ENCODE measurements at places on chromosomes 16 and 17.

DNA sequence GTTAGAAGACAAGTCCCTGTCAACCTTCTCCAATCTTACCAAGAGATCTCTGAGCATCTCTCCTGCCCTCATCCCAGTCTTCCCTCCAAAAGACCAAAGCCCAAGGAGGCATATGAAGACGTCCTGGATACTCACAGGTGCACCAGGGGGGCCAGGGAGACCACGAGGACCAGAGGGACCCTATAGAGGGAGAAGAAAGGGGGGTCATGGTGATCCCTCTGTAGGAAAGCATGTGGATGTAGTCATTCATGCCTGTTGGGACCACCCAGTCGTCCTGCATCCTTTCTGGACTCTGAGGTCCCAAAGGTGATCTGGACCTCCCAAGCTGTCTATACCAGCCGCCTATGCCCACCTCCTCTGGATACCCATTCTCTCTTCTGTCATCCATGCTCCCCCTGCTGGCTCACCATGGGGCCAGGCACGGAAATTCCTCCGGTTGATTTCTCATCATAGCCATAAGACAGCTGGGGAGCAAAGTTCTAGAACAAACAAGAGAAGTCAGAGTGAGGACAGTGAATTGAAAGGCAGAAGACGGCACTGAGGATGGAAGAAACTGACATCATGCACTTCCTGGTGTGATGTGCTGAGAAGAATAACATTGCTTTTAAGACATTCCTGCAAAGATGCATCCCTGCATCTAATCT is 3.3 kb downstream of the COL1A1 start:
- DNase-seq: peak; percentile 30

- DNase-seq: no peak
These were observed 86.9 kb downstream of the RBBP6 start for GRCh38 chr16:24626256-24626655.

GRCh38 chr16:55171241-55171640 is 152.8 kb upstream of the IRX6 start:
- no peak for DNase-seq

DNA sequence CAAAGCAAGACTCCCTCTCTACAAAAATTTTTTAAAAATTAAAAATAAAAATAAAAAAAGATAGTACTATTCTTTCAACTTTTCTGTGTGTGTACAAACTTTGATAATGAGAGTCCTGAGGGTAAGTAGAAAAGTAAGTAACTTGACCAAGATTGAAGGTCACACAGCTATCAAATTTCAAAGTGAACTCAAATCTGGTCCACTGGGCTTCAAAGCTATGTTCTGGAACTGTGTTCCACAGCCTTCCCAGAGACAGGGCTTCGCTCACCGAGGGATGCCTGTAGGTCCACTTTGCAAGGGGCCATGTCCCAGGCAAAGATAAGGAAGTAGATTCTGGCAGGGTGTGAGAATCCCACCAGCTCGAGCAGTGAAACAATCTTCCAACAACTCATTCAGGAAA is 56.3 kb upstream of the TNRC6A start:
- DNase-seq: no peak

DNA sequence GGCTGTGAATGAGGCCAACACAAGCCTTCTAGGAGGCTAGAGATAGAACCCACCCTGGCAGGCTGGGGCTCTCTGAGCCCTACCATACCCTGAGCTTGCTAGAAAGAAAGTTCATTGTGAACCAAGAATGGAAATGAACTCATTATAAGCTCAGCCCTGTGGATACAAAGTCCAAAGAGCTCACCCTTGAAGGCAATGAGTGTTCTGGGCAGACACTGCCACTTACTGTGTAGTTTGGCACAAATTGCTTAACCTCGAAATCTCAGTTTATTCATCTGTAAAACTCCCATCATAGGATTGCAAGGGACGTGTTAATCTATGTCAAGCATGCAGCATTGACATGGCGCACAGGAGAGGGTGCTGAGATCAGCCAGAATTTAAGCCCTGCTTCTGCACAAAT is 5.5 kb downstream of the KDM8 start:
- no peak for DNase-seq

- DNase-seq: no peak
These were observed 1.1 kb downstream of the CD79B start for GRCh38 chr17:63930951-63931575.

DNA sequence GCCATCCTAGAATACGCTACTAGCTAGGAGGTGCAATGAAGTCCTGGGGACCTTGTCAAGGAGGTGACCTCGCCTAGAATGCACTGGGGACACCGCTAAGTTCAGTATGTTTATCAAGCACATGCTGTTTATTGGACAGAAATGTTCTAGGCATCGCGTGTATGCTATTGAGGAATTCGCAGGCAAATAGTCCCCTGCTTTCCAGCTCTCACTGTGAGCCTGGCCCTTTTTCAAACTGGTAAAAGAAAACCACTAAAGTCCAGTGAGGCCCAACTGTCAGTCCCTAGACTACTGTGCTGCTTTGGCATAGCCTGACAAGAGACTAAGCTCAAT is 1.2 kb upstream of the FAM222B start:
- DNase-seq: no peak

DNA sequence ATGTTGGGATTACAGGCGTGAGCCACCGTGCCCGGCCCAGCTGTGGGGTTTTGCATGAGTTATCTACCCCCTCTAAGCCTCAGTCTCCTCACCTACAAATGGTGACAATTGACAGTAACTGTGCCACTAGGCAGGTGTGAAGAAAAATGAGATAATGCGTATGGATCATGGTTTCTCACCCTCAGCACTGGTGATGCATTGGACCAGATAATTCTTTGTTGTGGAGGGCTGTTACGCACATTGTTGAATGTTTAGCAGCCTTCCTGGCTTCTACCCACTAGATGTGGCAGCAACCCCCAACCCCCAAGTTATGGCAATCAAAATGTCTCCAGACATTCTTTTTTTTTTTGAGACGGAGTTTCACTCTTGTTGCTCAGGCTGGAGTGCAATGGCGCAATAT is 9.0 kb upstream of the HAPSTR1 start:
- DNase-seq: no peak

- no peak for DNase-seq
These were observed at the start of gene EME2 for GRCh38 chr16:1772362-1772907. EME2 (plus strand) TSS chr16:1772810; CDS start chr16:1773228, 418 bp downstream.

GRCh38 chr17:22516861-22517636 is 824.7 kb downstream of the KCNJ18 start:
- DNase-seq: no peak

DNA sequence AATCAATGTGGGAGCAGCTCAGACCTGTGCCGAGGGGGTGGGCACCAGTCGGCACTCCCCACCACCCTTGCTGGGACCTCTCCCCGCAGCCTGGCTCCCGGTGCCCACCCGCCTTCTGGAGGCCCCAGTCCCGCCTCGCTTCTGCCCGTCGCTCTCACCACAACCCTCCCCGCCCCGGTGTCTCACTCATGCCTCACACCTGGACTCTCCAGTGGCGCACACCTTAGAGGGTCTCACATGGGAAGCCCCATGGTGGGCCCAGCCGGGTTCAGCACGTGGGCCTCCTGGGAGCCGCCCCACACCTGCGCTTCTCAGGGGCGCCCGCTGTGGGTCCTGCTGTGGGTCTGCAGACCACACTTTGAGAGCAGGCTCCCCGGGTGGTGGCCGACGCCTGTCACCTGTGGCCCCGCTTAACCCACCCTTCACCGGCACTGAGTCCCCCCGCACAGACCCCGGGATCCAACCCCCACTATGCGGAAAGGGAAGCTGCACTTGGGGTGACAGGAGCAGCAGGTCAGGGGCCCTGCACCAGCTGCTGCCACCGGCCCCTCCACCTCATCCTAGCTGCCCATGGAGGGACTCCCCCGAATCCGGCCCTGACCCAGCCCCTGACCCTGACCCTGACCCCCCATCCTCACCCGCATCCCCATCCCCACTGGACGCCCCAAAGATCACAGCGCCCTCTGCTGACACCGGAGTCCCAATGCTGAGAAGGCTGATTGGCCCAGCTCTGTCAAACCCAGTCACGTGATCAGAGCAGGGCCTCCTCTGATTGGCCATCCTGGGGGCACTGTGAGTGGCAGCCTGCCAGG is 27.4 kb upstream of the SLC38A10 start:
- DNase-seq: peak; percentile 17

- no peak for DNase-seq
These were observed 61.6 kb downstream of the RGS9 start for GRCh38 chr17:65198653-65199382.

GRCh38 chr17:74213861-74214391 is 555 bp downstream of the TTYH2 start:
- no peak for DNase-seq

DNA sequence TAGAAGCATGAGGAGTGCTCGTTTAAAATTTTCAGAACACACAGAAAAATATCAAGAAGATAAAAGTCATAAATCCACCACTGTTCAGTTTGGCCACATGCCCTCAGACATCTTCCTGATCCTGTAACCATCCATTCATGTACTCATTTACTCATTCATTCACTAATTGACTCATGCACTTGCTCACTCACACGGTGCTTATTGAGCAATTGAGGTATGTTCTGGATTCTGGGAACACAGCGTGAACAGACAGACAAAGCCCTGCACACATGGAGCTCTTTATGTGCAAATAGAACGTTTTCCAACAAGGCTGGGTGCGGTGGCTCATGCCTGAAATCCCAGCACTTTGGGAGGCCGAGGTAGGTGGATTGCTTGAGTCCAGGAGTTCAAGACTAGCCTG is 10.2 kb upstream of the NATD1 start:
- DNase-seq: no peak

GRCh38 chr17:10268005-10268404 is 69.6 kb upstream of the GAS7 start:
- DNase-seq: no peak

- DNase-seq: no peak
These were observed 116.3 kb downstream of the TANC2 start for GRCh38 chr17:63082273-63082861.
